ENCODE measurements at places on chromosomes 3 and 15.

DNA sequence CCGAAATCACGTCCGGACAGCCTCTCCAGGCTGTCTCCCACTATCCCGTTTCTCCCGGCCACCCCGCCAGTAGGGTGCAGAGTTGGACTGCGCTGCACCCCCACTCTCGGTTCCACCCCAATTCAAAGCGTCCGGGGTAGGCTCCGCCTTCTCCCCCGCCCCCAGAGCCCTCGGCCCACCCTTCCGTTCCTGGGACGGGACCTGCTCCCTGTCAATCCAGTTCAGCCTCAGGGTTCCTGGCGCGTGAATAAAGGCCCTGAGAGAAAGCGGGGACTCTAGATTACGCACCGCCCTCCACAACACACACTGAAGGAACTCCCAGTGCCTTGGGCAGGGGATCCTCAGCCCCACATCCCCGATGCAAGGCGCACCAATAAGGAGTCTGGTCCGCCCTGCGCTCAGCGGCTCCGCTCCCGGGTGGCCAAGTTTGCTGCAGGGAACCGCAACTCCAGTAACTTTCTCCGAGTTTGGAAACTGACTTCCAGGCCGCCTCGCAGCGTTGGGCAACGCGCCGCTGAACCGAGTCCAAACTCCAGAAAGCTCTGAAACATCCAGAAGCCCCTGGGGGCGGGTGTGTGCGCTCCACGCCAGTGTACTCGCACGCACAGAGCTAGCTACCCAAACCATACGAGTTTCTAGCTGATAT is 1.9 kb downstream of the ADAMTS9 start:
- DNase-seq = peak; percentile 90

- peak; percentile 57 for DNase-seq
Measured at GRCh38 chr3:43503067-43503728, 118.6 kb downstream of the ANO10 start.

DNA sequence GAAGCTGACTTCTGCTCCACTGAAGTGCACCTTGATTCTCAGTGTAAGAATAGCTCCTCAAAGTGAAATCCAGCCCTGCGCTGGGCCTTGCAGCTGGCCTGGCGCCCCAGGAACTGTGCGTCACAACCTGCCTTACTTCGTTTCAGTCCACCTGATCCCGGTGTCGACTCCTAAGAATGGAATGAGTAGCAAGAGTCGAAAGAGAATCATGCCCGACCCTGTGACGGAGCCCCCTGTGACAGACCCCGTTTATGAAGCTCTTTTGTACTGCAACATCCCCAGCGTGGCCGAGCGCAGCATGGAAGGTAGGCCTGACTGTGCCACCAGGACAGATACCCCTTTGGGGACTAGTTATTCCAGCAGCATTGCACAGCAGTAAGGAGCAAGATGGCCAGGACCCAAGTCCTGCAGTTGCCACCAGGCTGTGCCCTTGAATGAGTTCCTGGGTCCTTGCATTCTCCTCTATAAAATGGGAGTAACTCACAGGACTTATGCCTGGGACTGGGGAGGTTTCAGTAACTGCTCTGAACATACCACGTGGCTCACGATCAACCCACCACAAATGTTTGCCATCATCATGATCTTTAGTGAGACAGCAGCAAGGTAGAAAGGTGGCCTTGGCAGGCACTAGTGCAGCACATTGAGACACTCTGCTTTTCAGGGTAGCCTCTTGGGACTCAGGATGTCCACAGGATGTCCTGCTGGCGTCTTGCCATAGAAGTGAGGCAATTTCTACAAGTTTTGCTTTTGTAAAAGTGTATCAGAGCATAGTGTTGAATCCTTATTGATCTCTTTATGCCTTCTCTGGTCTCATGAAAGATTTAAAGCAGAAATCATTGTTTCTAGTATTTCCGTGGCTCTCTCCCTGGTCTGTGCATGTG is 46.8 kb downstream of the PXYLP1 start:
- DNase-seq = peak; percentile 22

GRCh38 chr3:122989856-122990575 is 37.5 kb downstream of the SEMA5B start:
- no peak for DNase-seq

DNA sequence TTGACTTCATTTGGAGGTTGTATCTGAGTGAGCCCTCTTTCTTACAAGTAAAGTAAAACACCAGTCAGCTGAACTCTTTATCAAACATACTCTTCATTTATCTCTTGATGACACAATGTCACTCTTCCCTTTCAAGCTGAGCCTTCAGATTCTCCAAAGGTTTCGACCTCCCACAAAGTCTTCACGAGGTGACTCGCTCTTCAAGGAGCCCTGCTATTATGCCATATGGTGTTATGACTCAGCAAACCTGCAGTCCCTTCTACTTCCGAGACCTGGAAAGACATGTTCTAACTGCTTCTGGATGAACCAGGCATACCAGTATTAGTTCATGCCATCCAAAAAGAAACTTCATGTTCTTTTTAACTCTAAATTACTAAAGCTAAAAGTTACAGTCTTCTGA is 23.1 kb downstream of the AADAC start:
- DNase-seq = peak; percentile 77

DNA sequence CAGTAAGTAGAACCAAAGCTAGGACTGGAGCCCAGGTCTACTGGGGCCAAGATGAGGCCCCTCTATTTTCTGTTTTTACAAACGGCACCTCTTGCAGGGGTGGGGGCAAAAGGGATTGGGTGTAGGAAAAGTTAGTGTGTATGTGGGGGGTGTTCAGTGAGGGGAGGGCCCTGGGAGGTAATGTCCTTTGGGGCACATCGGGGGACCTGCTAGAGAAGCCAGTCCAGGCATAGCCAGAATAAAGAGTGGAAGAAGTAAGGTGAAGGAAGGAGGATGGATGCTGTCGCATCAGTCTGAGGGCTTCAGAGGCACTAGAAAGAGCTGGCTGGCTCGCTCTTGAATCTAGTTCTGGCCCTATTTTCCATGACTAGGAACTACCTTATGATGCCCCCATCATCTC is 2.6 kb downstream of the PLCD1 start:
- no peak for DNase-seq

DNA sequence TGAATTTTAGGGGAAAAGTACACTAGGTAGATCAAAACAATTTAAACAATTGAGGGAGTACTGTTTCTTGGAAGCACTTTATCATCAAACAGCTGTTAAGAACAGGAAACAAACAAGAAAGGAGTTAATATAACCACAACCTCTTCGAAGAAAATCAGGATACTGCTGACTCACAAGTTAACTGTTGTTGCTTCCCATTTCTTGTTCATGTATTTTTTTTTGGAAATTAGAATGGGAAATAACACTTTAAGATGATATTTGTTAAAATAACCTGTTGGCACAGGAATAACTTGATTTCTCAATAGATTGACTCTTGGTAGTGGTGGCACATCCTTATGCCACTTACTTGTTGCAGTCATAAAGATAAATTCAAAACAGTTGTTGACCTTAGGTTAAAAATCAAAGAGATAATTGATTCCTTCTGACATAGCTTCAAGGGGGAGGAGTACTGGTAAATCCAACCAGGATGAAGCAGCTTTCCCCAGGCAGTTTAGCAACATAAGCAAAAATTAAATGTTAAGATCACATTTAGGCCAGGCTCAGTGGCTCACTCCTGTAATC is 3.3 kb downstream of the BNIP2 start:
- DNase-seq = peak; percentile 12

- DNase-seq = no peak
Measured at GRCh38 chr3:94349310-94349878, 286.5 kb downstream of the NSUN3 start.

- no peak for DNase-seq
Measured at GRCh38 chr15:65917407-65917756, 48.1 kb downstream of the RAB11A start.

- no peak for DNase-seq
Measured at GRCh38 chr3:9008550-9009255, 45.4 kb upstream of the RAD18 start.

GRCh38 chr3:102225407-102226132 is 209.2 kb upstream of the ZPLD1 start:
- peak; percentile 82 for DNase-seq

DNA sequence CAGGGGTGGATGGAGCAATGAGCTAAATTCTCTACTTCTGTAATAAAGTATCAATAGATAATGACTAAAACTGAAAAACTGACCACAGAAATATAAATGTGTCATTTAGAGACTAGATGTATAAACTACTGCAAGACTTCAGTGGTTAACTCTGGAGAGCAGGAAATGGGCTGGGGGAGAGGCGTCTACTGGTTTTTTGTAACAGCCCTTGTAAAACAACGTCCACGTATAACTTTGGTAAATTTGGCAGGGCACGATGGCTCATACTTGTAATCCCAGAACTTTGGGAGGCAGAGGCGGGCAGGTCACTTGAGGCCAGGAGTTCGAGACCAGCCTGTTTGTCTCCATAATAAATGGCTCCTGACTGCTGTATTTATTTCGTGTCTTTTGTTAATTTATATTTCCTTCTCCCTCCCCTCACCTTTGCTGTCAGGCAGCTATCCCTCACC is 12.5 kb downstream of the RAB27A start:
- peak; percentile 31 for DNase-seq

GRCh38 chr15:34297059-34297458 is 40.5 kb downstream of the SLC12A6 start:
- DNase-seq = peak; percentile 15

GRCh38 chr3:36893137-36893557 is 51.7 kb downstream of the TRANK1 start:
- peak; percentile 84 for DNase-seq

DNA sequence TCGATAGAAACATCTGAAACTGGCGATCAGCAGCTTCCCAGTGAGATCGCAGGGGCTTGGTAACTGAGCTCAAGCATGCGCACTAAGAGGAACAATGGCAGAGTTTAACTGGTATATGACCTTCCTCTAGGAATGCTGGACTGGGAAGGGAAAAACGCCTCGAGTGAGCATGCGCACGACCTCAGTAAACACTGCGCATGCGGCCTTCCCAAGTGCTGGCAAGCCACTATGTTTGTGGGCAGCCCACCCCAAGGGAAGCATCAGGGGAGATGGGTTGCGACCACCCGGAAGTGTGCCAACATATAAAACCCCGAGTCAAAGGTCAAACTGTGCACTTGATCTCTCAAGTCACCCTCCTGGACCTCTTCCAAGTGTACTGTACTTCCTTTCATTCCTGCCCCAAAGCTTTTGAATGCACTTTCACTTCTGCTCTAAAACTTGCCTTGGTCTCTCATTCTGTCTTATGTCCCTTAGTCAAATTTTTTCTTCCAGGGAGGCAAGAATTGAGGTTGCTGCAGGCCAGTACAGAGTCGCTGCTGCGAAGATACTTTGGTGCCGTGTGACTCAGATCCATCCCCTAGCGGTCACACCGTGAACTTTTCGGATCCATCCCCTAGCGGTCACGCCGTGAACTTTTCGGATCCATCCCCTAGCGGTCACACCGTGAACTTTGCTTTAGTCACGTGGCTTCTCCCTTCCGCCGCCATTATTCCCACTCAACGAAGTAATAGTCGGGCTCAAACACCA is 243.3 kb downstream of the FAM43A start:
- DNase-seq = no peak

- no peak for DNase-seq
Measured at GRCh38 chr3:140298569-140299070, 363.6 kb downstream of the CLSTN2 start.

GRCh38 chr3:156488767-156489166 is 66.2 kb downstream of the SSR3 start:
- DNase-seq = peak; percentile 31

GRCh38 chr15:21261396-21261964 is 178.8 kb downstream of the POTEB3 start:
- peak; percentile 0 for DNase-seq

- peak; percentile 73 for DNase-seq
Measured at GRCh38 chr3:188345223-188345622, 191.3 kb downstream of the LPP start.

Measured in astrocyte of the spinal cord (primary cell).